Hematopoietic multipotent progenitor cell treated with erythropoietin and hydrocortisone succinate and interleukin-3 and kit ligand, for 8 days (in vitro differentiated cells): ENCODE measurements at places on chromosomes 13 and 19.

DNA sequence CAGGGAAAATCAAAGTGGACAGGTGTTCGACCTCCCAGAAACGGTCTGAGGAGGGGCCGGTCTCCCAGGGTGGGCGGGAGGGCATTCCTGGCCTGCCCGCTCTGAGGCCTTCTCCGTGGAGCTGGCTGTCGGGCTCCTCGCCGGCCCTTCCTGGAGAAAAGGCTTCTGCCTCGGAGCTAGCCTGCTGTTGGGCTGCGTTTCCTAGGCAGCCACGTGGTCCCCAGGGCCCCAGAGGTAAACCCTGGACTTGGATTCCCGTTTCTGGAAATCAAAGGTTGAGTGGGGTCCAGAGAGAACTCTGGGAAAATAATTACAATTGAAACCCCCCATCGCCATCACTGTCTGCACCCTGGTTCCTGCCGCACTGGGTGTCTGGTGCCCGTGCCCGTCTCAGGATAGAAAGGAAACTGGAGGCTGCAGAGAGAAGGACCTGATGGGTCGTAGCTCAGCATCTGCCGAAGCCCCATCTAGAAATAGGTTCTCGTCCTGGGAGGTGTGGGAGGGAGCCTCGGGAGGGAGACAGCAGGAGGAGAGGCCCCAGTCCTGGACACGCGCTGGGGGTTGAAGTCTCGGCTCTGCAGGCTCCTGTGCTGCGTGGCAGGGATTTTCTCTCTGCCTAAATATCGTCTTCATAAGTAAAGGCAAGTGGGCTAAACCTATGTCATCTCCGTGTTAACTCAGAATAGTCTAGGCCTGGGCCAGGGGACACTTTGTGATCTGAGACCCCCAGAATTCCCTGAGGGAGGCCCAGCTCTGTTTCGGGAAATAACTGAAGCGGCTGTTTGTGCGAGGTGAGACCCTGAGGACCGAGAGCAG is 7.7 kb upstream of the PROZ start:
- no peak for DNase-seq

DNA sequence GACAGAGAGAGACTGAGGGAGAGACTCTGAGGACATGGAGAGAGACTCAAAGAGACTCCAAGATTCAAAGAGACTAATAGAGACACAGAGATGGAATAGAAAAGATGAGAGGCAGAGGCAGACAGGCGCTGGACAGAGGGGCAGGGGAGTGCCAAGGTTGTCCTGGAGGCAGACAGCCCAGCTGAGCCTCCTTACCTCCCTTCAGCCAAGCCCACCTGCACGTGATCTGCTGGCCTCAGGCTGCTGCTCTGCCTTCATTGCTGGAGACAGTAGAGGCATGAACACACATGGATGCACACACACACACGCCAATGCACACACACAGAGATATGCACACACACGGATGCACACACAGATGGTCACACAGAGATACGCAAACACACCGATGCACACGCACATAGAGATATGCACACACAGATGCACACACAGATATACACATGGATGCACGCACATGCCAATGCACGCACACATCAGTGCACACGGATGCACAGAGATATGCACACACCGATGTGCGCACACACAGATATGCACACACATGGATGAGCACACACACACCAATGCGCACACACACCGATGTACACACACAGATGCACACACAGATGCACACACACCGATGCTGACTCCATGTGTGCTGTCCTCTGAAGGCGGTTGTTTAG is 3.3 kb upstream of the F10 start:
- no peak for DNase-seq

GRCh38 chr13:101416181-101417042 is at the start of gene NALCN:
Gene NALCN, minus strand, starts transcription at chr13:101416508. Its CDS starts 17,382 bp downstream, at chr13:101399126.
- DNase-seq = no peak

- DNase-seq = no peak
Observed at GRCh38 chr19:54791476-54791875, 11.9 kb upstream of the KIR2DL4 start.

DNA sequence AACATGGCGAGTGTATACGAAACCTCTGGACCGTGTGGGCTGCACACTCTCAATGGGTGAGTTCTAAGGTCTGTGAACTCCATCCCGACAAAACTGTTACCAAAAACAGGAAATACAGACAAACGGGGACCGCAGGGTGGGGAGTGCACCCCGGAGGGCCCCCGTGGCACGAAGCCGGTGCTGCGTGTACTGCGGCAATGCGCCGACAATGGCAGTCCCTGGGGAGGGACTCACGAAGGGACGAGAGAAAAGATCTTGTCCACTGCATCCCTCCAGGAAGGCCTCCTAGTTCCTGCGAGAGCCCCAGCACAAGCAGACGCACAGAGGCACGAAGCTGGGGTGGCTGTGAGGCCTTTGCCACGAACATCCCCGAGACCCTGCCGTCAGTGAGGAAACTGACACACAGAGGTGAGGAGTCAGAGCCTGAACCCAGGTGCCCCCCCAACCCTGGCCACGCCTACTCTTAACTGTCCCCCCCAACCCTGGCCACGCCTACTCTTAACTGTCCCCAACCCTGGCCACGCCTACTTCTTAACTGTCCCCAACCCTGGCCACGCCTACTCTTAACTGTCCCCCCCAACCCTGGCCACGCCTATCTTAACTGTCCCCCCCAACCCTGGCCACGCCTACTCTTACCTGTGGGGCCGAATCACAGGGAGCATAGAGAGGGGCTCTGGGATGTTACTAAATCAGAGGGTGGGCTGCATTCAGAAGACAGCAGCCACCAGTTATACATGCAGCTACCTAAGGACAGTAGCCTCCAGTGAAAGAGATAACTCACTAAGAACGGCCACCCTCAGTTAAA is 4.2 kb downstream of the MED16 start:
- peak; percentile 69 for DNase-seq

GRCh38 chr19:18119013-18119716 is 21.6 kb downstream of the MAST3 start:
- no peak for DNase-seq

- no peak for DNase-seq
Observed at GRCh38 chr19:29315556-29316190, 102.7 kb upstream of the UQCRFS1 start.
